BJ (cell line): ENCODE measurements at places on chromosomes 11 and 22.

DNA sequence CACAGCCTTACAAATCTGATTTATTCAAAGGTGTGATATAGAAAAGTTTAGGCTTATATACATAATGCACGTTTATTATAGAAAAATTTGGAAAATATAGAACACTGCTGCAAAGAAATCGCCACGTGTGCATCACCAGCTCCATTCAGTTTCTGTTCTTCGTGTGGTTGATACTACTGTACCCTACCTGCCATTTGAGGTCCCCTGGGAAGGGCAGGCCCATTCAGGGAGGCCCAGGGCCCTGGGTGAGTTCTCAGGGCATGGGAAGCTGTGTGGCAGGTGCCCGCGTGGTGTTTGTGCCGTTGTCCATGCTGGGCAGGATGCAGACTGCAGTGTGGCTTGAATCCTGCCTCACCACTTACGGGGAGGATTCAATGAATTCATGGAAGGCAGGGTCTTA, 60.8 kb downstream of the TBC1D22A start:
- DNase-seq, result no peak

GRCh38 chr11:23542816-23543215, 682.5 kb upstream of the CCDC179 start:
- no peak for DNase-seq

DNA sequence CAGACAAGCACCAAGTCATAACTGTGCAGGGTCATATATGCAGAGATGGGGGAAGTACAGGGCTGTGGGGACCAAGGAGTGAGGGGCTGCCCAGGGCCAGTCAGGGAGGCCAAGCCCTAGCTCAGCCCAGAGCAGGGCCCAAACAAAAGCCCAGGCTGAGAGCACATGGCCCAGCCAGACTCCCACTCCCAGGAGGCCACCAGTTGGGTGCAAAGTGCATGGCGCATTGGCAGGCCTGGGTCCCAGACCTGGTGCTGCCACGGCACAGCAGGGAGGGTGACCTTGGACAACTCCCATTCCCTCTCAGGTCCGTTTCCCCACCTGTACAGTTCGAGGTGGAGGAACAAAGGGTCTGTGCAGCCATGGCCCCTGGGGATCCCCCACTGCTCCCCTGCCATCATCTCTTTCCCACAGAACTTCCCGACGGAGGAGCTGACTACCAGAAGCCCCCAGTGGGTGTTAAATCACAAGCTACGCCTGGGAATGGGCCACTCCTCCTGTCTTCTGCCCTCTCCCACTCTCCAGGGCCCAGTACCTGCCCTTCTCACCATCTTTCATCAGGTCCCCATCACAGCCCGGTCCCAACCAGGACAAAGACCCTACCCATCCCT, 608 bp downstream of the NIPSNAP1 start:
- DNase-seq, result no peak

GRCh38 chr22:37316875-37317371, 34.6 kb downstream of the CYTH4 start:
- no peak for DNase-seq

- no peak for DNase-seq
Measured at GRCh38 chr11:16403448-16403803, 47.1 kb upstream of the SOX6 start.

DNA sequence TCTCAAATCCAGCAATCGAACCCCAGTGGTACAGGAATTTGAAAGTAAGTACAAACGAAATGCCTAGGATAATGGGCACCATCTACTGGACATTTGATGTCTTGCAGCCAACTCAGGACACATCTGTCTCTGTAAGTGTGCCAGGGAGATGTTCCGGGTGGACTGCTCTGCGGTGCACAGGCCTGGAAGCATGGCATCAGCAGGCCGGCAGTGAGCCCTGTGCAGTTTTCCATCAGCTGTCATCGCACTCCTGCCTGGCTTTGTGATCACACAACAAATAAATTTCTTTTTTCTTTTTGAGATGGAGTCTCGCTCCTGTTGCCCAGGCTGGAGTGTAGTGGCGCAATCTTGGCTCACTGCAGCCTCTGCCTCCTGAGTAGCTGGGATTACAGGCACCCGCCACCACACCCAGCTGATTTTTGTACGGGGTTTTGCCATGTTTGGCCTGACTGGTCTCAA, 71.0 kb downstream of the JAM3 start:
- peak; percentile 27 for DNase-seq

DNA sequence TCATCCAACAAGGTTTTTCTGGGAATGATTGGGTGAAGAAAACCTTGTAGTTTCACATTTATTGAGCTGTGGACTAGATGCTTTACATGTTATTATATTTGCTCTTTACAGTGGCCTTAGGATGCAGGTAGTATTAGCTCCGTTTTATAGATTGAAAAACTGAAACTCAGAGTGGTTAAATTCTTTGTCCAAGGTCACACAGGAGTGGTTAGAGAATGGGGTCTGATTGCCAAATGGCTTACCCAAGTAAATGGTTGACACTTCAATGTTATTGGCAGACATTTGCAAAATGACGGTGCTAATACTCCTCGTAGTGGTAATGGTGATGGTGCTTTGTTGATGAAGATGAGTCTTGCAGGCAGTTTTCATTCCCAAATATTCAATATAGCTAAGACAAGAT, 2.2 kb downstream of the GTPBP1 start:
- no peak for DNase-seq

- DNase-seq, result no peak
Measured at GRCh38 chr11:75400146-75400865, 988 bp downstream of the RPS3 start.

GRCh38 chr22:45090497-45090910, 73.2 kb upstream of the NUP50 start:
- DNase-seq, result no peak

- no peak for DNase-seq
Measured at GRCh38 chr11:132114185-132114584, 743.8 kb downstream of the NTM start.

DNA sequence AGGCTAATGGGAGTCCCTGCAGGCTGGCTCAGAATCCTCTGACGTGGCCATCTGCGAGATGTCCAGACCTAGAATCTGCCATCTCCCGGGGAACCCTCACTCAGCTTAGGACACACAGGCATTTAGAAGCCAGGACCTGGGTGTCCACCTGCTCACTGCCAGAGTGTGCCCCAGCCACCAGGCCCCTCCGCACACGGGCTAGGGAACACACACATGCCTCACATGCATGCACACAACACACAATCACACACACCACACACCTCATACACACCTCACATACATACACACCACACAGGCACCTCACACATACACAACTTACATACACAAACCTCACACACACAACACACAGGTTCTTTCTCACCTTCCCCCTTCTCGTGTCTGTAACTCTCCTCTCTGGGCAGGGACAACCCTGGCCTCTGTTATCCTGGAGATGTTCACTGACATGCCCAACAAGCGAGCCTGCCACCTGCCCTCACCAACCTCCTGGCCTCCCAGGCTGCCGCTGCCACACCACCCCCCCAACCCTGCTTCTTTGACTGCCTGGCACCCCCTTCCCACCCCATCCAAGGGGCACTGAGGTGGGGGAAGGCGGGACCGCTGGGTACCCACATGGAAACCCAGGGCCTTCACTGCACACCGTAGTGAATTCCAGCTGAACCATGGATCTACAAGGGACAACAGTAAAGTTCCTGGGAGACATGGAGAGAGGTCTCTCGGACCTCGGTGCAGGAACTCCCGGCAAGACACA, 38.1 kb downstream of the GNB1L start:
- DNase-seq, result no peak

GRCh38 chr11:96147186-96147585, 195.8 kb downstream of the MAML2 start:
- DNase-seq, result no peak

GRCh38 chr22:22877523-22878210, 9.9 kb upstream of the IGLL5 start:
- no peak for DNase-seq

DNA sequence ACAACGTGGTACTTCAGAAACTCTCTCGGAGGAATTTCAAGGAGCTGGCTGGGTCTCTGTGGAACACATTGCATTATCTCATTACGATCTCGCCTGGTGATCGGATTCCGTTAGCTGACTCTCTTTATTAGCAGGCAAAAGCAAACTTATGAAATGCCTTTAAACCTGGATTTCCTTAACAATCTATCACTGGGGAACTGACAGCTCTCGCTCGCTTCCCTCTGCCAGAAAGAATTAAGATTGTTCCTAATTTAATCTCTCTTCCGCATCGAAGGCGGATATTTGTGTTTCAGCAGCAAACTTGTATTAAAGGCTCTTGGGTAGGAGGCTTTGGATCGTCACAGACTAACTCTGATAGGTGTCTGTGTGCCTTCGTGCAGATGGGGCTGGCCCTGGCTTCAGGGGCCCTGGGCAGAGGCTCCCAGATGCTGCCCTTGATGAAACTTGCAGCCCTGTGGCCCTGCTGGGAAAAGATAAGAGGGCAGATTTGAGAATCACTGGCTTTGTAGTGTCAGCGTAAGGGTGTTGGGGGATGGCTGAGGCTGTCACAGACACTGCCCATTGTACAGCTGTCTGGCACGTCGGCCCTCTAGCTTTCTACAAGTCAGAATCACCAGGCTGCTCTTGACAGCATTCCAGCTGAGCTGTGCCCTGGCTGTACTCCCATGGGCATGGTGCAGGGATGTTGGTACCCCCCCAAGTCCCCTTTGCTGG, 162.2 kb upstream of the NECTIN1 start:
- DNase-seq, result no peak

GRCh38 chr11:58433638-58434203, 5.8 kb upstream of the OR5B2 start:
- DNase-seq, result no peak

- DNase-seq, result no peak
Measured at GRCh38 chr11:12893787-12894672, 115.1 kb upstream of the RASSF10 start.

DNA sequence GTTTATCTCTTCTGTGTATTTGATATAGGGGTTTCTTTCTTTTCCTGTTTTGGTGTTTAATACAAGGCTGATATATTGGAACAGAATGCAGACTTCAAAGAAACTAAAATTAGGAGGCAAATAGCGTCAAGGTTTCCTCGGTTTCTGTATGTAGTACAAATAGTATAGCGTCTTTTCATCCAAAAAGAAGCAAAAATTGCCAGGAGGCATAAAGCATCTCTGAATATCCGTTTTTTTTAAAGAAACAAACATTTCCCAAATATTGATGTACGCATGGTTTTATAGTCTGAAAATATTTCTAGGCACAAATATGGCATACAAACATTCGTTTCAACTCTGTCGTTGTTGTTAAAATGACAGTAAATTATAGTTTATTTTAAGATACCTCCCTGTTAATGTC, 17.1 kb upstream of the PAX6 start:
- DNase-seq, result no peak

DNA sequence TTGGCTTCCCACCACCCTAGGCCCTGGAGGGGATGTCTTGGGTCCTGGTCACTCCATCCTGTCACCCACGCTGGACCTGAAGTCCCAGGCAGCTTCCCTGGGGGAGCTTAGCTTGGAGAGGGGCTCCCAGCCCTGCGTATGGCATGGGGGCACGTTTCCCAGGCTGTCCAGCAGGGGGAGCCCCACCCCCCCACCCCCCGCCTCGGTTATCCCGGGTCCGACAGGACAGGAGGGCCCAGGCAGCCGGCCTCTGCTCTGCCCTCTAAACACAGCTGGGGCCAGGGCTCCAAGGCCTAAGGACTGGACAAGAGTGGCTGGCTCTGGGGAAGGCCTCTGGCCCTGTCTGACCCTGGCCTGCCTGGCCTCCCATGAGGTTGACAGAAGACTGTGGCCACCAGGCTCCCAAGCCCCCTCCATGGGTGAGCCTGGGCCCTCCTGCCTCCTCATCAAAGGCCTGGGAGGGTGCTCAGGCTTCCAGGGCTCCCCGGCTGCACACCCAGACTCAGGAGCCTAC, 104.8 kb downstream of the NECTIN1 start:
- no peak for DNase-seq

GRCh38 chr11:130429120-130429681, 792 bp upstream of the ADAMTS8 start:
- no peak for DNase-seq

DNA sequence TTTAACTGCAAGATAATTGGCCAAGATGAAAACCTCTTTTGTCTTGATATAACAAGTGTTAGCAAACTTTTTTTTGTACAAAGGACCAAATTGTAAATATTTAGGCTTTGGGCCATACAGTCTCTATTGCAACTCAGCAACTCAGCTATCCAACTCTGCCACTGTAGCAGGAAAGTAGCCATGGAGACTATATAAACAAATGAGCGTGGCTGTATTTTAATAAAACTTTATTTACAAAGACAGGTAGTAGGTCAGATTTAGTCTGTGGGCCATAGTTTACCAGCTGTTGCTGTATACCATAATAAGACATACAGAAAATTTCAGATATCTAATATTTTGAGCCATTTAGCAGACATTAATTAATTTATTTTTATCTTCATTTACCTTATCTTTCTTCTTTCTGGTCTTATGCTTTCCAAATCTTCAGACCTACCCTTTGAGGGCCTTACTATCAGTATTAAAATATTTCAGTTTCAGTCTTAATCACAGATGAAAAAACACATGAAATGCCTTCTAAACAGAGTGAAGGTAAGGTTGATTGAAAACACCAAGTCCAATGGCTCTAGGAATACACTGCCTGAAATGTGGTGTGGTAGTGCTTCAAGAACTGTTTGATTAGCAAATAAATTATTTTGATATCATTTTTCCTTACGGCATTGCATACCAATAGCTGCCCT, 256.9 kb upstream of the CTSC start:
- no peak for DNase-seq

GRCh38 chr11:113722934-113723333, 16.8 kb upstream of the TMPRSS5 start:
- DNase-seq, result no peak

DNA sequence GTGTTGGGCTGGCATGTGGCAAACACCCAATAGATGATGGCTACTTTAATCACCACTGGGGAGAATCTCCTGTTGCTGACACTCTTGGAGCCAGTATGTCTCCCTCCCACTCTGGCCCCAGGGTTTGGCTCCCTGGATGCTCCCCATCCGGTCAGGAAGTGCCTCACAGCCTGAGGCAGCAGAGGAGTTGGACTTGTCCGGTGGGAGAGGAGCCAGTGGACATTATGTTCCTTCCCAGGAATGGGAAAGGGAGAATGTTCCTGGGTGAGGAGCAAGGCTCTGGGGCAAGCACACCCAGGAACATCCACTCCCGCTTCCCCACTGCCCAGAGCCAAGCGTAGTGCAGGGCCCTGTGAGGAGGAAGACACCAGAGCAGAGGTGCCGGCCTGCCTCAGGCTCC, 84.6 kb upstream of the NAV2 start:
- DNase-seq, result peak; percentile 71

- DNase-seq, result no peak
Measured at GRCh38 chr11:74019860-74020259, 11.0 kb upstream of the UCP3 start.
